Glutamatergic neuron (in vitro differentiated cells): ENCODE measurements at places on chromosomes 13 and 19. TPM values are rescaled to one million over a fixed set of nuclear protein-coding genes. Genes with fewer than 3 reads are reported as not detected.

GRCh38 chr19:15897738-15898276 lies at the start of gene CYP4F2:
TSS of gene CYP4F2 (minus strand) at chr19:15898074. CDS start at chr19:15897611, 463 bp downstream.
- no peak for DNase-seq

GRCh38 chr13:60230593-60230992 lies 66.9 kb upstream of the DIAPH3 start:
- no peak for DNase-seq

- DNase-seq, result no peak
Observed at GRCh38 chr13:102680133-102680717, 14.6 kb downstream of the METTL21C start.

- DNase-seq, result peak; percentile 42
Observed at GRCh38 chr13:113835461-113836270, 28.2 kb downstream of the GAS6 start.

GRCh38 chr19:29315556-29316190 lies 102.7 kb upstream of the UQCRFS1 start:
- DNase-seq, result peak; percentile 79

DNA sequence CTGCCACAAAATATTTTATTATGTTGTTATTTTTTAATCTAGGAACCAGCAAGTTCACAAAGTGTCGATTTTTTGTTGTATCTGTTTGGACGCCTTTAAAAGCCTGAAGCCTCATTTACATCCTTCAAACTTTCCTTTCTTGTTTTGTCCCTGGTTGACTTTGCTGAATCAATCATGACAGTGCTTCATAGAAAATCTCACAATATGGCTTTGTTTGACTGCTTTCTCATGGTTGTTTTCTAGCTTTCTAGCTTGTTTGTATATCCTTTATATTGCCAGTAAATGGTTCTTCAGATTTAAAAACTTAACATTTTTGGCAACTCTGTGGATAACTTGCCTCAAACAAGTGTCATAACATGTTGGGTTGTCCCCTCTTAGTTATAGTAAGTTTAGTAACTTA lies 84.1 kb upstream of the ATXN8OS start:
- DNase-seq, result no peak

GRCh38 chr13:63370101-63370500 lies 1954.5 kb upstream of the PCDH20 start:
- no peak for DNase-seq

- DNase-seq, result no peak
Observed at GRCh38 chr19:29731331-29731850, 16.3 kb upstream of the C19orf12 start.

SIGLEC7 gene
- not detected for total RNA-seq

GDF15 gene
- total RNA-seq, result 8.9 TPM

TUBB4A gene
- 225 TPM for total RNA-seq
